ENCODE measurements at places on chromosomes 7 and 10.

GRCh38 chr10:71187600-71187999 is 24.8 kb upstream of the UNC5B start:
- DNase-seq = no peak

GRCh38 chr10:2760736-2761135 is 306.6 kb upstream of the PFKP start:
- DNase-seq = no peak

GRCh38 chr10:132532749-132533560 is 4.6 kb upstream of the INPP5A start:
- DNase-seq = no peak

DNA sequence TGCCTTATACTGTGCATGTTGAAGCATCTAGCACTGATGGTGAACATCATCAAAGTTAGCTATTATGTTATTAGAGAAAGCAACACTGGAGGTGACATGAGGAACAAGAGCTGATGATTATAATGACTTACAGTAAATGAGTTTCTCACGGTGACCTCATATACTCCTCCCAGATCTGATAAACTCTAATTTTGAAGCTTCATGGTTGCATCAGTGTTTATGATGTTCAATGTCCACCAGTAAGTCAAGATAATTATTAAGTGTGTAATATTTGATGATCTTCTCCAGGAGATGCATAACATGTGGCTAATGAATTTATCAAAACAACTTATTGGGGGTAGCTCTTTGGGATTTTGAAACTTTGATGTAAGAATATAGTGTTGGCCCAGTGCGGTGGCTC is 27.5 kb downstream of the MGAM2 start:
- DNase-seq = no peak

- DNase-seq = peak; percentile 48
These were observed 68.7 kb downstream of the GNA12 start for GRCh38 chr7:2775376-2775775.

DNA sequence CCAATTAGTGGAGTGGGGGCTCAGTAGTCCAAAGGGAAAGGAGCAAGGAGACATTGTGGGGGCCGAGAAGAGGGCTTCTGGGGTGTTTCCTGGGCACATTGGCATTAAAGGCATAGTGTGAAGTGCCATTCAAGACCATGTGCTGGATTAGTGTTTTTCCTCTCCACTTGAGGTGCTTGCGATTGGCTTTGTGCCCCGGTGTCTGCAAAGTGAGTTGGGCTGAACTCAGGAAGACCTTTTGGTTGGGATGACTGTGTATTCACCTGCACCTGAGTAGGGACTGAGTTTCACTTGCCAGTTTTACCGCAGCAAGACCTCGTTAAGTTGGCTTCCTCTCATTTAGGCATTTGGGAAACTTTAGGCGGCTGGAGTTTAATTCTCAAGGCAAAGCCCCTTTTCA is 73.0 kb downstream of the TCF7L2 start:
- DNase-seq = no peak

- no peak for DNase-seq
These were observed 6.9 kb downstream of the PILRA start for GRCh38 chr7:100380196-100380595.

DNA sequence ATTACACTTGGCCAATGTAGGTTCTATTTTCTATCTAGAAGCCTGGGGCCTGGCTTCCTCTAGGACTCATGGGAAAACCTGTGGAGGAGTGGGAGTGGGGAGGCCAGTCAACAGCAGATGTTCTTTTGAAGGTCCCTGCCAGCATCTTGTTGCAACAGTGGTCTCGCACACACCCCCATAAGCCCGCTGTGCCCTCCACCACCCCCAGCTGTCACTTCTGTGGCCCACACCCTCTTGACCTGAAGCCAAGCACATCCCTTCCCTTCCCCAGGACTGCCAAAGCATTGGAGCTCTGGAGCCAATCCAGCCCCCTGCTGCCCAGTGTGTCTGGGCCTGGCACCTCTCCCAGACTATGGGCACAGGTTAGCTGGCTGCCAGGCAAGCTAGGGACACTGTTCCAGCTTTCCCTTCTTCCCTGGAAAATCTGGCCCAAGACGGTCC is 1.9 kb upstream of the STX1A start:
- peak; percentile 60 for DNase-seq

DNA sequence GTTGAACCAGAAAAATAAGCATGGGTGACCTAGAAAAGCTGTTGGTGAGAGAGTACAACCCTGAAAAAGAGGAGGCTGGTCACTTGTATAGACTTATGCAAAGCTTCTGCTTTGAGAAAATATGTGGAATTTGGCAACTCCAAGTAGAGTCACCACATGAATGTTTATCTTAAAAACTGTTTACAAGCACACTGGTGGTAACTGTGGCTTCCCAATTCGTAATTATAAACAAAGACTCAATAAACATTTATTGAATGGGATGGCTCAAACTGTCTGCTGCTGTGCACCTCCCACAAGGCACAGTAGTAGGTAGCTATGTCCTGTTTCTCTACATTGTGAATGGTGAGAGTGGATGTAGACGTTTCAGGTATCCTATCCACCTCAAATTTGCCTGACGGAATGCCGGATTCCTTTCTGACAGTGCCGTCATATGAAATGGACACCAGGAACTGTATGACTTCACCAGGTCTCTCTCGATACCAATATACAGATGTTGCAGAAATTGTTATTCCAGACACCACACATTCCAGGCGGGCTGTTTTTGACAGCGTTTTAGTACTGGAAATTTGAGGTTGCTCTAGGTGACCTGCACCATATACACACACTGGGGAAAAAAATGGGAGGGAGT is 43.4 kb upstream of the TARP start:
- no peak for DNase-seq

GRCh38 chr10:90856964-90857634 is 740 bp downstream of the HTR7 start:
- no peak for DNase-seq

DNA sequence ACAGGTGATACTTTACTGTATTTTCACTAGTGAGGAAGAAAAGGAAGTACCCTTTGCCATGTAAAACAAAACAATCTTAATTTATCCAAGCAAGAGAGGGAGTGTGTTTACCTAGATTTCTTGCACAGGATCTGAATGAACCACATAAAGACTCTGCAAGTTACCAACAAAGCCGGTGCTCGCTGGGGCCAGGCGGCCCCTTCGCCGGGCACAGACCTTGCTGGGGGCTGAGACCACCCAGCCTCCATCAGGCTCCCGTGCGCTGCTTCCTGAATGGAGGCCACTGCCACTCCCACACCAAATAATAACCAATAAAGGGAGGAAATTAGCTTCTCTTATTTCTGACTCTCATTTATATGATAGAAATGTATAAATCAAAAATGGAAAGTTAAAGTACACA is 625.0 kb upstream of the ADARB2 start:
- DNase-seq = no peak

DNA sequence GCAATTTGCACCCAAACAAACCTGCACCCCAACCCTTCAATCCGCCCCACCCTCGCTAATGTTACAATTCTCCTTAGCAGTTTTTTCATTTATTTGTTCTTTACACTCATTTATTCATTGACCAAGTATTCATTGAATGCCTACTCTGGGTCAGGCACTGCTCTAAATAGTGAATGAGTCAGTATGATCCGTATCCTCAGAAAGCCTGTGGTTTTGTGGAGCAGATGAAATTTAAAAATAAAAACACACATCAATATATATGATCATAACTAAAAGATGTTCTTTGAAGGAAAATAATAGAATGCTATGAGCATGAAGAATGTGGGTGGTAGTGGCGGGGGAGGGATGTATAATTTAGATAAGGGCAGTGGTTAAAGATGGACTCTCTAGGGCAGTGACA is 13.3 kb downstream of the IFIT5 start:
- DNase-seq = no peak

GRCh38 chr10:102324061-102324460 is 71.4 kb upstream of the NFKB2 start:
- no peak for DNase-seq

DNA sequence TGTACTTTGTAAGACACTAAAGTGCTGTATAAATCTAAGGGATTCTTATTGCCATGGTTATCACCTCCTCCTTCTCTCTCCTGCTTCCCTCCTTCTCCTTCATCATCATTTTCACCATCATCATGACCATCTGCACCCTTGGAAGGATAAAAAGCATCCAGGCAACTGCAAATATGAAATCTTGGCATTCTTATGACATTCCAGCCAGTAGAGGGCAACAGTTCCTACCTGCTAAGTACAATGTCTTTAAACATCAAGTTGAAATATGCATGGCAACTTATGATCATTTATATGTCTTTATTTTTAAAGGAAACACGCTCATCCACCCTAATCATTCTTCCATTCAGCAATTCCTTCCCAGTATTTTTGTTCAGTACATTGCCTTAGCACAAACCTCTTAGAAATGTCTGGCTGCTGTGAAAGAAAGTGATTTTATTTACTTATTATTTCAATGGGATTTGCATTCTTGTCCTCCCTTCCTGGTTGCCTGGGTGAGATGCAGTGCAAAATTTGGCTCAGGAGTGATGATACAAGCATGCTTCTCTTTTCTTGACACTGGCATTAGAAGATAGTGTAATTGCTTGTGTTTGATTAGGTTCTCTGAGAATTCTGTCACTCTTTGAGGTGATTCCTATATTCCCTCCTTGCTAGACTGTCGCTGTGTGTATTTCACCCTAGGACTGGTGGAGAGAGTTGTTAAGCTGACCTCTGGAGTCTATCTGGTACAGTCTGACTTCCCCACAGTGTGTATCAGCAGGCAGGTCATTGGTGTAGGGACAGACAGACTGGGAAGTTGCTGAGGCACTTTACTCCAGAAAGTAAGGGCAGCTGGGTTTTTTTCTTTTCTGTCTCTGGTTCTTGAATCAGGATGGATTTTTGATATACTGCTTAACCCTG is 188.5 kb upstream of the BMPER start:
- no peak for DNase-seq

GRCh38 chr10:116761883-116762282 is 19.5 kb upstream of the HSPA12A start:
- peak; percentile 27 for DNase-seq

- DNase-seq = no peak
These were observed 29.3 kb upstream of the SH3PXD2A start for GRCh38 chr10:103884681-103885139.
